ENCODE measurements at places on chromosomes 5 and 9.

- DNase-seq, result no peak
These were observed 378.8 kb upstream of the ZNF608 start for GRCh38 chr5:125125031-125125823.

- no peak for DNase-seq
These were observed 31.6 kb downstream of the RETREG1 start for GRCh38 chr5:16585041-16585667.

DNA sequence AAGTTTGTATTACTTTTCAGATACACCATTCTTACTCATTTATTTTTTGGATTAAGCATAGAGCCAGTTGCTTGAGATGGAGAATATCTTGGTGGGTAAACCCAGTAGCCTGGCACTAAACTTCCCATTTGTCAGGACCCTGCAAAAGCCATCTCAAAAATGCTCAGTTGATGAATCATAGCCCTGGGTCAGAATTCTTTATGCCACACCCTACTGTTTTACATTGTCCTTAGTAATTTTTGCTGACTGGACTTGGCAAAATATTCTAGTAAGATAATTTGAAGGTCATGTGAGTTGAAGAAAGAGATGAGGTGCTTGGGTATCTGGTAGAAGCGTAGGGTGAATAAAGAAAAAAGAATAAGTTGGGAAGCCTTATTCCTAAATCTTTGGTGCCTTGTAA is 50.7 kb downstream of the C7 start:
- DNase-seq, result no peak

GRCh38 chr9:114263853-114264510 is 58.9 kb upstream of the ORM1 start:
- no peak for DNase-seq

DNA sequence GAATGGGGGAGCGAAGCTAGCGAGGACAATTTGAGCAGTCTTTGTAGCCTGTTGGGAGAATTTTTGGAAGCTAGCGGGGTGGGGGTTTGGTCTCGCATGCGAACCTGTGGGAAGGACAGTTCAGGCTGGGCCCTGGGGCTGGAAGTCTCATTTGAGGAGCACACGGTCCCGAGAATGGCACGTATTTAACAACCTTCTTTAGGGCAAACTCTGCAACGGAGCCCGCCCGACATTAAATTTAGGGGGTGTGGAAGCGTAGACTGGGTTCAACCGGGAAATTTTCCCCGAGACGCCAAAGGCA is 35.2 kb upstream of the NFIB start:
- DNase-seq, result no peak

GRCh38 chr5:10567121-10567591 is 3.3 kb downstream of the ANKRD33B start:
- peak; percentile 56 for DNase-seq

- peak; percentile 28 for DNase-seq
These were observed 215.0 kb downstream of the FSTL4 start for GRCh38 chr5:133397348-133397747.

DNA sequence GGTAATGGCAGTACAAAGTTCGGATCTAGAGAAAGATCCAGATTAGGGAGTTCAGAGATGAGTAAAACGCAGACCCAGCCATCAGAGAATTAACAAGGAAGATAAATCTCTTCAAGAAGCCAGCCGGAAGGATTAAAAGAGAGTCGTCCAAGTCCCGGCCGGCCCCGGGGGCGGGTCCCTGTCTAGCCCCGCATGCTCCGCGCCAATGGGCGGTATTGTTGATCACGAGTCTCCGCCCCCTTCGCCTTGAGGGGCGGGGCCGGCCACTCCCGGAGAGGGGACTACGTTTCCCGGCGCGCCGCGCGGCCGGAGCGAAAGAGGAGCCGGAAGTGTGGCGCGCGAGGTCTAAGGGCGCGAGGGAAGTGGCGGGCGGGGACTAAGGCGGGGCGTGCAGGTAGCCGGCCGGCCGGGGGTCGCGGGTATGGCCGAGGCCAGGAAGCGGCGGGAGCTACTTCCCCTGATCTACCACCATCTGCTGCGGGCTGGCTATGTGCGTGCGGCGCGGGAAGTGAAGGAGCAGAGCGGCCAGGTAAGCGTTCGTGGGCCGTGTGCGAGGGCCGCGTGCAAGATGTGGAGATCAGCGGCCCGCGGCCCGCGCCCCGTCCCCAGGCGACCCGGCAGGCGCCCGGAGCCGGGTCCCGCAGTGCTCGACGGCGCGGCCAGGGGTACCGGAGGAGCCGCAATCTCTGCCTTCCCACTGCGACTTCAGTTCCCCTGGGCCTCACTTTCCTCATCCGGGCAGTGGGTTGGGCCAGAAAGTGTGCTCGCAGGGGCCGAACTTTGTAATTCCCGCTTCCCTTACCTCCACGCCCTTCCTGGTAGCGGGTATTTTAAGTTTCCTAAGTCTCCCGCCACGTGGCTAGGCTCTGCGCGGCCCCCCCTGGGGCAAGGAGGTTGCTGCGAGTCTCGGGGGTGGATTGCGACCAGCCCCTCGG is at the start of gene TCOF1:
Gene TCOF1 (plus strand): TSS at position 372 of the 935 bp plus-strand sequence. CDS start 50 bp downstream, at position 422.
- peak; percentile 95 for DNase-seq

DNA sequence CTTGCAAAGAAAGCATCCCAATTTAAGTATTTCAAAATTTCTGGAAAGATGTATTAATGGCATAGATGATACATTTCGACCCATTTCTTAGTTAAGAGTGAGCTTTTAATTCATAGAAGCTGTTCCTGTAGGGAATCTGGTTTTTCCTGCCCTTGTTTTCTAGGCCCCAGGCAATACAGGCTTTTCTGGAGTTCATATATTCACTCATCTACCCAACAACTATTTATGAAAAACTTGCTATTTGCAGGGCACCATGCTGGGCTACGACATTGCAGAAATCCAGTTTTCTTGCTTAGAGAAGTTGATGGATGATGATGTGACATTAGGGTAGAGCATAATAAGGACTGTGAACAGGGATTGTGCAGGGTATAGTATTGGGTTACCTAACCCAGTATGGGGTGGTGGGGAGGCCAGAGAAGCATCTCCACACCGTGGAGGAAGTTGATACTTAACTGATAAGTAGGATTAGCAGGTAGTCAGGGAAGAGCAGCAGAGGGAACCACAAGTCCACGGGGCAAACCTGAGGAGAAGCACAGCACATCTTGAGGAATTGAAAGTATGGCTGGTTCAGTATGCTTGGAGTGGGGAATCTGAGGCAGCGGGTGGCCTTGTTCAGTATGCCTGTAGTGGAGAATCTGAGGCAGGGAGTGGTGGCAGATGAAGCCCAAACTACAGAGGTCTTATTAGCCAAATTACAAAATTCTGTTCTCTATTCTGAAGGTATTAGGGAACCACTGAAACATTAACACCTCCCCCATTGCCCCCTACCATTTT is 247.5 kb downstream of the ARRDC3 start:
- no peak for DNase-seq

DNA sequence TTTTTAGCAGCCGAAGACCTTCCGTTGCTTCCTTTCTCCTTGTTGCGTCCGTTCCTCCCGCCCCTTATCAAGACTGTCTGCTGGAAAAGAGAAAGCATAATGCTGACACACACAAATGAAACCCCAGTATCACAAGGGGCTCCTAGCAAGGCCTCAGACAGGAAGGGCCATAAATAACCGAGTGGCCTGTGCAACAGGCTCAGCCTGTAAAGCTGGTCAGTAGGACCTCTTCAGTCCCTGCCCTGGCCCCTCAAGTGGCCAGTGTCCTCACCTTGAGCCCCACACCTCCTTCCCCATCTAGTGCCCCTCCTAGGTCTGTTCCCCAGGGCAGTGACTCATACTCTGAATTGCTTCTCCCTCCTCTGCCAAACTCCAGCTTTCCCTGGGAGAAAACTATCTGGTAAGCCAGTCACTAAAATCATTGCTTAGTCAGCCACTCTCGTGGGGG is 174.6 kb upstream of the IL12B start:
- DNase-seq, result no peak

GRCh38 chr5:63085561-63085960 is 506.9 kb downstream of the LRRC70 start:
- no peak for DNase-seq

- DNase-seq, result no peak
These were observed 22.2 kb downstream of the MROH2B start for GRCh38 chr5:41048986-41049385.

DNA sequence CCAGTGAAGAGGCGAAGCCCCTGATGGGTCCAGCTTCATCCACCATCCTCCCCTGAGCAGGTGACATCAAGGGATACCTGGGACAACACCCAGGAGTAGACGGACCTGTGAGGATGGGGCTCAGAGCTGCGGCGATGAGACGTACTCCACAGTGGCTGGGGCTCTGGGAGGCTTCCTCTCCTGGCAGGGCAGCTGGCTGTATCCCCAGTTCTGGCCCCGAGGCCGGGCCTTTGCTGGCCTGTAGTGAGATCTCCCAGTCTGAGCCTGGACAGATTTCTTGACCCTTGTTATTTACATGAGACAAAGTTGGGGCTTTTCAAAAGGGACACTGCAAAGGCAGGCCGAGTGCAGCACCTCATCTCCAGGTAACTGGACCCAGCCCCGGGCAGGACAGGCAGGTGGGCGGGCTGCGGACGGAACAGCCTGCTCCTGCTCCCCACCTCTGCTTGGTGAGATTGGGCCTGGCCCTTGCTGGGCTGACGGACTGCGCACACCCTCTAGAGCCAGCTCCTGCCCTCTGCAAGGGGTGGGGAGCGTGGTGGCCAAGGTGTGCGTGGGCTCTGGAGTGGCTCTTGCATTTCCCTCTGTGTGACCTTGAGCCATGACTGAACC is 23.1 kb downstream of the IER5L start:
- DNase-seq, result peak; percentile 67

DNA sequence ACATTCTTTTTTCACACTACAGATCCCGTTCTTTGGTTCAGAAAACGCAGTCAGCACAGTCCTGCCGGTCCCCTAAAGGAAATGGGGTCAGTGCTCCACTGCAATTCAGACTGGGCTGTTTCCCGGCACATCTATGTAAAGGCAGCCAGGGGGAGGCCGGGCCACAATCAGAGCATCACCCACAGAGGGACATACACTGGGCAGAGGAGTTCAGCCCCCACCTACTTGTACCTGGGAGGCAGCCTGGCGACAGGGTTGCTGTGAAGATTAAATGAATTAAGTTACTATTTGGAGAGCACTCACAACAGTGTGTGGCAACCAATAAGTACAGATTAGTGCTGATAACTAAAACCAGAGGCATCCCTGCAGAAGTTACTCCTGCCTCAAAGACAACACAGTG is 4.5 kb downstream of the PTPN3 start:
- DNase-seq, result no peak

GRCh38 chr5:170451747-170452365 is 52.0 kb upstream of the KCNIP1 start:
- no peak for DNase-seq

GRCh38 chr5:10913841-10914240 is 152.8 kb upstream of the DAP start:
- no peak for DNase-seq

DNA sequence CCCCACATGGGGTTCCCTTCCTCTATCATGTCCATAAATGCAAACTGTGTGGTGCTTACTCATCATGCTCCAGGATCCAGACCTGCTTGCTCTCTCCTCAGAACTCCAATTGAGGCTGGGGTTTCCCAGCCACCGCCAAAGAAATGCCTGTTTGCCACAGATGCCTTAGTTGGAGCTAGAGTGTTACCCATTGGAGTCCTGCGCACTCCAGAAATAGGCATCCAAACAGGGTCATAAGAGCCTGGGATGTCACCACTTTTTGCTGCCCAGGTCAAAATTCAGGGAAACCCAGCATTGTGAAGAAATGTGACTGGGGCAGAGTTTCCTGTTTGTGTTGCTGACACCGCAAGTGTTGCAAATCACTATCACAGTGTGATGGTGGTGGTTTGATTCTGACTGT is 60.7 kb upstream of the SPDL1 start:
- DNase-seq, result no peak

DNA sequence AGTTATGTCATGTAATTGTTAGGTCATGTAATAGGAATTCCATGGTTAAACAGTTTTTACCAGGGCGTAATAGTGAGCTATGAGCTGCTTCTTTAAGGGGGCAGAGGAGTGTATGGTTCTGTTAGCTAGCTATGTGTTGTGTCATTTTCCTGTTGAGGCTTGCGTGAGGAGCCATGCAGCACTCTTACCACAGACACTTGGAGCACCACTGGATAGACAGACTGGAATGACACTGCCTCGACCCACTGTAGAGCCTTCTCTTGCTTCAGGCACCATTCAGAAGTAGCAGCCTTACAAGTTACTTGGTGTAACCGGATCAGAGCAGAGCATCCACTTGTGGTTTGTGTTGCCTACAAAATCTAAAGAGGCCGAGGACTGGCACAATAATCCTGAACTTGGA is 28.3 kb upstream of the STOM start:
- no peak for DNase-seq

DNA sequence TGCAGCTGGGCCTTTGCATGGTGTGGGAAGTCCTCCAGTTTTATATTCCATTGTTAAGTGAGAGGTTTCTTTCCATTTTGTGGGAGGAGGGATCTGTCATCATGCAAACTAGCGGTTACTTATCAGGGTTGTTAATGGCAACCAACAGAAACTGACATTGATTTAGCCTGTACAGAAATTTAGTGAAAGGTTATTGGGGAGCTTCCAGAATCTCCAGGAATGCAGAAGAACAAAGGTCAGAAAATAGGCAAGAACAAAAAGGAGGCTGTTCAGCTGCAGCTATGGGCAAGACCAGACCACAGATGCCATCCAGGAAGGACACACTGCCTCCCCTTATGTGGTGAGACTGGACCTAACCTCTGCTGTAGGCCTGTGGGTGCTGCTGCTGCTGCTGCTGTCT is 395.8 kb downstream of the KDM4C start:
- DNase-seq, result no peak

DNA sequence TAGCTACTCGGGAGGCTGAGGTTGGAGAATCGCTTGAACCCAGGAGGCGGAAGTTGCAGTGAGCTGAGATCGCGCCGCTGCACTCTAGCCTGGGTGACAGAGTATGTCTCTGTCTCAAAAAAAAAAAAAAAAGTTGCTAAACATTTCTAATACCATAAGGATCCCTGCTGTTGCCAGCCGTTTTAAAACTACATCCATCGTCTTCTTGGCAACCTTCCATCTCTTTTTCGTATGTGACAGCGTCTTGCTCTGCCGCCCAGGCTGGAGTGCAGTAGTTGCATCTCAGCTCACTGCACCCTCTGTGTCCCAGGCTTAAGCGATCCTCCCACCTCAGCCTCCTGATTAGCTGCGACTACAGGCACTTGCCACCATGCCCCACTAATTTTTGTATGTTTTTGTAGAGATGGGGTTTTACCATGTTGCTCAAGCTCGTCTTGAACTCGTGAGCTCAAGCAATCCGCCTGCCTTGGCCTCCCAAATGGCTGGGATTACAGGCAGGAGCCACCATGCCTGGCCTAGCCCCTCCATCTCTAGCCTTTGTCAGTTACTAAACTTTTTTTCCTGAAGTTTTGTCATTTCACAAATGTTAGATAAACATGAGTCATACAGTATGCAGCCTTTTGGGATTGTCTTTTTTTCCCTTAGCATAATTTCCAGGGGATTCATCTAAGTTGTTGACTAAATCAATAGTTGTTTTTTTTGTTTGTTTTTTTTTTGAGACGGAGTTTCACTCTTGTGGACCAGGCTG is 13.5 kb downstream of the NSD1 start:
- no peak for DNase-seq
